Hippocampal formation (tissue), 2 donors: ENCODE measurements at places on chromosomes 16 and 17.

DNA sequence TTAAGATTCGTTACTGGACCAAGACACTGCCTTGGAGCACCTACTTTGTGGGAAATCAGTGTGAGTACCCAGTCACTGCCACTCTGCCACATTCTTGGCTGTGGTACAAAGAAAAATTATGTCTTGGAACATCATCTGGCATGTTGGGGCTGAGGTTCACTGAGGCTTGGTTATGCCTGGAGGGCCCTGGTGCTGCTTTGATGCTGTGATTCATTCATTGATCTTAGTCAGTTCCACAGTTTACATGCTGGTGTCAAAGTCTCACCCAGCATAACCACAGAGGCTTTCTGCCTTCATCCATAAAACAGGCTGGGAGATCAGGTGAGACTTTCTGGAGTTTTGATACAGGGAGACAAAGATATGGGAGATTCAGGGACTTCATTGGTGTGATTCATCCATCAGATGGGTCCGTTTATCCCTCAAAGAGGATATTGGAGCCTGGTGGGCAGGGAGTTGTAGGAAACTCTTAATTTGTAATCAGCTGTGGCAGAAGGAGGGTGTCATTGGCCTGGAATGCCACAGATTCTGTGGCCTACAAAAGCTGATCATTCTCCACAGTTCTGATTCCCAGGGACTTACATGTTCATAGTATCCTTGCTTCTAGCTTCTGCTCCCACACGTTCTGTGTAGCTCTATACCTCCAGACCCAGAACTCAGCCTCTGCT, 322.5 kb downstream of the PMP22 start:
- no peak for DNase-seq

DNA sequence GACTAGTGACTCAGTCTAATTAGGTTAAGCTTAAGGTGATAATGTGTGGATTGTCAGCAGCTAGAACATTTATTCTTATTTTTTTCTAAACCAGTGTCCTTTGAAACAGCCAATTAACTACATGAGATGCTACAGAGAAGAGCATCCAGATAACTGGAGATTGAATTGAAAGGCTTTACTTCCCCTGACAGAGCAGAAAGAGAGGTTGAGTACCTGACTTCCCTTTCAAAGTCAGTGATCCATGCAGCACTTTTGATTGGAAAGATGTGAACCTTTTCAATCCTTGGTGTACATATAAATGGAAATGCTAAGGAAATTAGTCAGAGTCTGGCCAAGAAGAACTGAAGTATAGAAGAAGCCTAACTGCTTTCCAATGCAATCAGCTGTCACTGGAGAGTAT, 653.8 kb downstream of the CDH8 start:
- DNase-seq, result no peak

GRCh38 chr17:79981090-79981489, 54.6 kb downstream of the TBC1D16 start:
- no peak for DNase-seq

DNA sequence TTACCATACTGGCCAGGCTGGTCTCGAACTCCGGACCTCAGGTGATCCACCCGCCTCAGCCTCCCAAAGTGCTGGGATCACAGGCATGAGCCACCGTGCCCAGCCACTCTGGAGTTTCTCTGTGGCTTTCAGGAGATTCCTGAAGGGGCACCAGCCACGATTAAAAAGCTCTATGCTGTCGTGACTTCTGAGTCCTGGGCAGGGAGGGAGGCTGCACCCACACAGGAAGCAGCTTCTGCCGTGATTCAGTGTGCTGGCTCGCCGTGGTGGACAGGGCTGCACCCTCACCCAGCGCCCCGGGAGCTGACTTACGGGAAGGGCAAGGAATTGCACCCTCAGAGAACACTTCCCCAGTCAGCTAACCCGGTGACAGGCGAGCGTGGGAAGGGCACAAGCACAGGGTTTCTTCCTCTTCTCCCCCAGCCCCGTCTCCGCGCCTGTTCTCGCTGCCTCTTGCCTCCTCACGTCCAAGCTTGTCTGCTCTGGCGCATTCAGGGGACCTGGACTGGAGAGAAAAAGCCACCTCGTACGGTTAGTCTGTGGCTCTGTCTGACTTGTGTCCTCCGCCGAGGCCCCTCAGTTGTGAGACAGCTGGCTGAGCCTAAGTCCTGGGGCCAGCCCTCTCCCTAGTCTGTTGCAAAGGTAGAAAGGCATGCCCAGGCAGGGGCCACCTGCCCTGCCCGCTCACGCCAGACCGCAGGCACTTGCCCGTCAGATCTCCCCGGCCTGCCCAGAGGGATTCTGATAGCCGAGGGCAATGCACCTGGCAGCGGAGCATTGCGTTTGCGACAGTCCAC, 145.0 kb downstream of the SEC14L1 start:
- DNase-seq, result peak; percentile 22

GRCh38 chr16:3022684-3023414, 893 bp downstream of the HCFC1R1 start:
- no peak for DNase-seq

GRCh38 chr16:8589057-8589899, 1.0 kb downstream of the TMEM114 start:
- DNase-seq, result no peak

GRCh38 chr17:50775926-50776325, 8.6 kb upstream of the ANKRD40CL start:
- DNase-seq, result no peak

- DNase-seq, result no peak
Observed at GRCh38 chr17:63250830-63251229, 195.3 kb downstream of the CYB561 start.

DNA sequence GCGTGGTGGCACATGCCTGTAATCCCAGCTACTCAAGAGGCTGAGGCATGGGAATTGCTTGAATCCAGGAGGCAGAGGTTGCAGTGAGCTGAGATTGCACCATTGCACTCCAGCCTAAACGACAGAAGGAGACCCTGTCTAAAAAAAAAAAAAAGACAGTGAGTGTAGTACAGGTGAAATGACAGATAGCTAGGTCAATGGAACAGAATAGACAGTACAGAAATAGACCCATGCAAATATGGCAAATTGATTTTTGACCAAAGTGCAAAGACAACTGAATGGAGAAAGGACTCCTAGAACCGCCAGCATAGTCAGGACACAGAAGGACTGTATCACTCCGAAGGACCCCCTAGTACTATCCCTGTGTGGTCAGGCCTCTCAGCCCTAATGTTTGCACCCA, 16.6 kb upstream of the PYY start:
- no peak for DNase-seq

GRCh38 chr17:29178750-29179231, 1.4 kb downstream of the MYO18A start:
- peak; percentile 31 for DNase-seq

DNA sequence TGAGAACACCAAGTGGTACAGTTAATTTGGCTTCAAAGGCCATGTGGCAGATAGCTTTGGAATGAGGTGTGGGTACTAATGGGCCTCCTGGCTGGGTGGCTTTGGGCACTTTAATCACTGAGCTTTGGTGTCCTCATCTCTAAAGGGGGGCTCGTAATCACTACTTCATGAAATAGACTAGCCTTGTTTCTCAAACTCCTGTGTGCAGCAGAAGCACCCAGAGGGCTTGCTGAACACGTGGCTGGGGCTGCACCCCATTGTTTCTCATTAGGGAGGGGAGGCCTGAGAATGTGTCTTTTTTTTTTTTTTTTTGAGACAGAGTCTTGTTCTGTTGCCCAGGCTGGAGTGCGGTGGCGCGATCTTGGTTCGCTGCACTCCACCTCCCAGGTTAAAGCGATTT, 5.8 kb downstream of the EPN2 start:
- no peak for DNase-seq

DNA sequence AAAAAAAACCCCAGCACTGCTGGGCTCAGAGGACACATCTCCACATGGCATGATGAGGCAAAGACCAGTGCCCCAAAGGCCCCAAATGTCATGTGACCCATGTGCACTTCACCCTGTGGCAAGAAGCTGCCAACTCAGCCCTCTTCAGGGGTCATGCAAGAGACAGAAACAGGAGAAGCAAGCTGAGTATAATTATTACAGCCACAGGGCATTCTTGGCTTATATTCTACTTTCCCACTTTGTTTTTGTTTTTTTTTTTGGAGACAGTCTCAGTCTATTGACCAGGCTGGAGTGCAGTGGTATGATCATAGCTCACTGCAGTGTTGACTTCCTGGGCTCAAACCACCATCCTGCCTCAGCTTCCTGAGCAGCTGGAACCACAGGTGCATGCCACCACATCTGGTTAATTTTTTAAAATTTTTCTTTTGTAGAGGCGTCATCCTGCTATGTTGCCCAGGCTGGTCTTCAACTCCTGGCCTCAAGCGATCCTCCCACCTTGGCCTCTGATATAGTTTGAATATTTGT, 32.7 kb upstream of the LITAF start:
- DNase-seq, result no peak

DNA sequence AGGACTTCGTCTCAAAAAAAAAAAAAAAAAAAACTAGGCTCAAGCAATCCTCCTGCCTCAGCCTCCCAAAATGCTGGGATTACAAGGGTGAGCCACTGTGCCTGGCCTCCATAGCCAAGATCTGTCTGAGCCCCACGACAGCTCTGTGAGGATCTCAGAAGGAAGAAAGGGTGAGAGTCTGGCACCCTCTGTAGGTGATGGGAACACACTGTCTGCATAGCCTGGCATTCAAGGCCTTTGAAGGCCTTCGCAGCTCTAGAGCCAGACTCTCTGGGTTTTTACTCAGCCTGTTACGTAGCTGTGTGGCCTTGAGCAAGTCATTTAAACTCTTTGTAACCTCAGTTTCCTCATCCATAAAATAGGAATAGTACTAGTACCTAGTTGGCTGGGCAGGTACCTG, 6.3 kb upstream of the XPO6 start:
- DNase-seq, result no peak

- no peak for DNase-seq
Observed at GRCh38 chr17:52025236-52025635, 133.3 kb downstream of the CA10 start.

DNA sequence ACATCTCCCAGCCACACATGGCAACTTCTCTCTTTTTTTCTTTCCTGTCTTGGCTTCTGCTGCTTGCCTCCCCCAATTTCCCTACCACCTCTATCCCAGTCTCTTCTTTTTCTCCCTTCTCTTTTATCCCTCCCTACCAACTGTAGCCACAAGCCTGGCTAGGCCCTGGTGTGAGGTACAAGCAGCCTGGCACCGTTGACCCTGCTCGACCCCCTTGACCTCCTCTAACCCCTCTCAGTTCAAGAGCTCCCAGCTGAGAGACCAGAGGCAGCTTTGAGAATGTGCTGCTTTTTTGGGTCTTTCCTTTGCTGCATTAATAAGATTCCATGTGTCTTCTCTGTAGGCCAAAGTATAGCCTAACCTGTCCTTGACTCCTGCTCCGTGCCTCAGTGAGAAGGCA, 32.3 kb downstream of the B9D1 start:
- DNase-seq, result no peak

GRCh38 chr16:78284957-78285434, 185.5 kb downstream of the WWOX start:
- no peak for DNase-seq

DNA sequence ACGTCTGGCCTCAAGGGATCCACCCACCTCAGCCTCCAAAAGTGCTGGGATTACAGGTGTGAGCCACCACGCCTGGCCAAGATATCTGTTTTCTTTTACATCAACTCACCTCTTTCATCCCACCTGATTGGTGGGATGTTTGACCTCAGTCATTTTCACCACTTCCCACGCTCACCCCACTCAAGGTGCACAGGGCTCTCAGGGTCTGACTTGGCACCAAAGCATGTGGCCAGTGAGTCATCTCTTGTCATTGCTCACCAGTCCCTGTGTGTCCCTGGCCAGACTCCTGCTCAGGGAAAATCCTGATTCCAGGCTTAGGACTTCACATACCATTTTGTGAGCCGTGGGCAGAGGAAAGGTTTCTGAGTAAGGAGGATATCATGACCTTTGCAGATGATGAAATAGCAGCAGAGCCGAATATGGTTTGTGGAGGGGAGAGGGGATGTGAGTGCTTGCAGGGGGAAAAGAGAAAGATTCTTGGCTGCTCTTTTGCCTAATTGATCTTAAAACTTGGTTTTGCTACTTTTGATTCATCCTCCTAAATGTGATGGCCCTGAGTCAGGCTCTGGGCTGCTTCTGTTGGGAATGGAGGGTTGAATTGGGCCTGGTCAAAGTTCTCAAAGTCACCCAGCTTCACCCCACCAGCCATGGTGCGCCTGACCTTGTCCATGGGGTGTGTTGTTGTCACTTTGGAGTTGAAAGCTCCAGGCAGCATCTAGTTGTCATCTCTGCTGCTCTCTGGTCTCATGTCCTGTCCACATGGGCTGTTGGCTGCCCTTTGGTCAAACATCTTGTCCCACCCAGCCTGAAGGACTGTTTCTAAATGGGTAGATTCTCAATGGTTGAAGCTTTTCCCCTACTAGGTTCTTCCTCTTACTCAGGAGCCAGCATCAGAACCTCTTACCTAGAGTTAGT, 6.0 kb upstream of the KCNH6 start:
- DNase-seq, result no peak

- no peak for DNase-seq
Observed at GRCh38 chr16:84366208-84366607, 2.1 kb upstream of the ATP2C2 start.

GRCh38 chr17:63707151-63707550, 7.2 kb upstream of the LIMD2 start:
- no peak for DNase-seq

DNA sequence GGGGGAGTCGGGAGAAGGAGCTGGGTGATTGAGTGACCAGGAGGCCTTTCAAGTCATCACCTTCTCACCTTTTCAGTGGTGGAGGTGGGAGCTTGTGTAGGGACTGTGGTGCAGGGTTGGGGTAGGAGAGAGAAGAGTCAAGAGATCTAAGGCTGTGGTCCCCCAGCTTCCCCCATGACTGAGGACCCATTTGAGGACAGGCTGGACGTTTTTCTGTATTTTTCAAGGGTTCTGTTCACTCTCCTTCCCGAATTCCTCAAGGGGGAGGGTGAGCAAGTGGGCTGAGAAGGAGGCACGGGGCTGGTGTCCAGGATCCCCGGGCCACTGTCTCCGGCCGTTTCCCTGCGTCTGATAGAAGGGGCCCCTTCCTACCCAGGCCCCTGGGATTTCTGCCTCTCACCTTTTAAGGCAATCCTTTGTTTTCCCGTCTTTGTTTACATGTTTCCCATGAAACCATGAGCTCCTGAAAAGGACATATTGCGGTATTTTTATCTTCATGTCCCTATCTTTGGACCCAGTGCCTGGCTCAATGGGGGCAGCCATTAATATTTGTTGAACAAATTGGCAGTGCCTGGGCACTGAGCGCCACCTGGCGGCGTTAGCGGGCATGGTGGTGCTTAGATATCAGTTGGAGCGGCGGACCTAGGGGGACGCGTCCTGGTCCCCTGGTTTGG, 9.2 kb upstream of the CD300A start:
- DNase-seq, result peak; percentile 32

GRCh38 chr17:6670571-6670970, 19.0 kb downstream of the C17orf100 start:
- no peak for DNase-seq

- DNase-seq, result no peak
Observed at GRCh38 chr16:9528511-9529079, 437.2 kb downstream of the HAPSTR1 start.

DNA sequence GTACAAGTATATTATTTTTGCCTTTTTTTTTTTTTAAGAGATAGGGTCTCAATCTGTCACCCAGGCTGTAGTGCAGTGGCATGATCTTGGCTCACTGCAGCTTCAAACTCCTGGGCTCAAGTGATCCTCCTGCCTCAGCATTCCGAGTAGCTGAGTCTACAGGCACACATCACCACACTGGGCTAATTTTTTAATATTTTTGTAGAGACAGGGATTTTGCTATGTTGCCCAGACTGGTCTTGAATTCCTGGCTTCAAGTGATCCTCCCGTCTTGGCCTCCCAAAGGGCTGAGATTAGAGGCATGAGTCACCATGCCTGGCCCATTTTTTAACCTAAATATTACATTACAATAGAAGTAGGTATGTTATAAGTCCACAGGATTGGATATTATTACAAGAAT, 3.2 kb downstream of the TERB1 start:
- no peak for DNase-seq

GRCh38 chr17:5686074-5686635, 101.8 kb upstream of the NLRP1 start:
- DNase-seq, result no peak
